Kidney (tissue), 22 donors: ENCODE measurements at places on chromosomes 2 and 18. TPM values are rescaled to one million over a fixed set of nuclear protein-coding genes. Genes with fewer than 3 reads are reported as not detected.

DNA sequence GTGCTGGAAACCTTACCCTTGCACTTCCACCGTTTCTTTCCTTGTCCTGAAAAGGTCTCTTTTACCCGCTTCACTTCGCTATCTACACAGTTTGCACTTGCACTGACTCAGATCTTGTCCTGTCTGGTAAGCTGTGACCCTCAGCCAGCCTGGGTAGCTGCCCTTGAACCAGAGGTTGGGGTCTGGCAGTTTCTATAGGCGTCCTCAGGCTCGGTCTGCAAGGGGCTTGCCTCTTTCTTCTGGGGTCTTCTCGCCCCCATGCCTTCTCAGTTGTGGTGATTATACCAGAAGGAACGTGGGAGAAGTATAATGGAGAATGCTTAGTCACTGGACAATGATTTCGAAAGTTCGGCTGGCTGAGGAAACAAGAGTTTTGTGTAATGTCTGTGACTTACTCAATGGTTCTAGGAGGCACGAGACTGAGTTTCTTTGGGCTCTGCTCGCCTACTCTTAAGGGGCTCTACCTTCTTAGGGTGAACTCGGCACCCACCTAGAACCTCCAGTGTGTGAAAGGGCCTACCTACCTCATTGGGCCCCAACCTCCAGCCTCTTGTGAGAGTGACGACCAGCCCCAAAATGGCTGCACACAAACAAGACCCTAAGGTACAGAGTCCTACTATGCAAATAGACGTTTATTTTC, 6.9 kb upstream of the STAT1 start:
- no peak for DNase-seq

DNA sequence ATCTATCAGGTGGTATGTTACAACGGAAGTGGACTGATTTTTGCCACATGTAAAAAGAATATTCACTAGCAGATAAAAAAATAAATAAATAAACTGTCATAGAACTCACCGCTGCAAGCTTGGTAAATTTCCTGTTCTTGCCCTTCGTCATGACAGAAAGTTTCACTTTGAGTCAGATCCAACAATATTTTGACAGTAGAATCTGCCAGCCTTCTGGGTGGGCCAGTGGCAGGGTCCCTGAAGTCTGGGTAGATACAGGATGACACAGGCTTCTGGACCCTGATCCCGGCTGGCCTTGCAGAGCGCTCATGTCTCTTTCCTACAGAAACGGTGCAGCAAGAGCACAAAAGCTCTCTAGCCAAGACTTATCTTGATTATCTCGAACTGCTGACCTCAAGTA, 97.8 kb upstream of the PMAIP1 start:
- DNase-seq: no peak

DNA sequence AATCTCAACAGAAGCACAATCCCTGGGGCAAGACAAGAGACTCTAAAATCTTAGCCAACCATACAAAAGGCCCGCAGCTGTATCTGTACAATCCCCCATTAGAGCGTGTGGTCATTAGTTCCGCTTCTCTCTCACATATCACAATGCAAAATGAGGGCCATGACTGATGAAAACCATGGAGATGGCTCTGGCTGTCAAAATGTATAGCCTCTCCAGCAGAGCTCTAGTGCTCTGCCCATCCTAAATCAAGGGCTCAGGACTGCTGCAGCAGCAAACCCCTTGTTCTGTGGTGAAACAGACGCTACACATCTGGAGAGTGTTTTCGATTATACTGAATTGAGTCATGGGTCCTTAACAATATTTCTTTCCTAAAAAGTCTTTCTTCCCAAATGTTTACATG, 221.0 kb downstream of the PID1 start:
- DNase-seq: no peak

- DNase-seq: no peak
These were observed 8.2 kb downstream of the ACTR3 start for GRCh38 chr2:113898081-113898480.

Gene PTH2R
- polyA plus RNA-seq: 11.0 TPM
